Natural killer cell treated with Interleukin-12 subunit alpha and Interleukin-12 subunit beta and Interleukin-15 and Interleukin-18, amount 100 ng/mL, for 72 hours (primary cell): ENCODE measurements at places on chromosomes 16 and 17. TPM values are rescaled to one million over a fixed set of nuclear protein-coding genes. Genes with fewer than 3 reads are reported as not detected.

C16orf74 gene
- total RNA-seq: not detected

AGRP gene
- total RNA-seq: not detected

CSH2 gene
- total RNA-seq: not detected

NLRC3 gene
- 61.8 TPM for total RNA-seq

HS3ST3B1 gene
- total RNA-seq: 13.2 TPM

C17orf107 gene
- total RNA-seq: 1.3 TPM

ACSM2A gene
- not detected for total RNA-seq

- no peaks in the 10 kb centered on the region for H3K27me3 ChIP-seq
- H3K4me3 ChIP-seq: no peak overlapping the region
- no peak overlapping the region for H3K27ac ChIP-seq
- H3K4me1 ChIP-seq: peaks cover 29% of the 10 kb centered on the region
Measured at GRCh38 chr17:66429680-66430079, 127.3 kb downstream of the PRKCA start.

DNA sequence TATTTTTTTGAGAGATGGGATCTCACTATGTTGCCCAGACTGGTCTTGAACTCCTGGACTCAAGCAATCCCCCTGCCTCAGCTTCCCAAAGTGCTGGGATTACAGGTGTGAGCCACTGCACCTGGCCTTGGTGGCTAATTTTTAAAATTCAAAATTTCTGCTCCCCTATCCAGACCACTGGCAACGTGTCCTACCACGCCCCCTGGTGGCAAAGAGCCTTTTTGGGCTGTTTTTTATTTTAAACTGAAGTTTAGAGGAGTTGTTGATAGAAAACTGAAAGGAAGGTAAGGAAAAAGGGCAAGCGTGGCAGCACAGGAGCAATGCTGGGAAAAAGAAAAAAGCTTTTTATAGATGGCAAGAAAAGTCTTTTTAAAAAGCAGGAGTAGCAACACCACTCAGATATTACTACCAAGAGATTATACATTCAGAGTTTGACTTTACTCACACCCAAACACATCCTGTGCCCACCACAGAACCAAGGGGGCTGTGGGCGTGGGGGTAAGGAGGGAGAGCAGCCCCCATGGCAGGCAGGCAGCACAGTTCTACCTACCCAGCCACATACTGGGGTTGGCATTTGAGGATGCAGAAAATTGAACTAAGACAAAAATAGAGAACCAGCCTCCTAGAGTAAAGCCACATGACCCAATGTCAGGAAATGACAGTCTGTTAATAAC is 4.2 kb upstream of the MXRA7 start:
- peak overlapping the region; percentile 79 for H3K27ac ChIP-seq
- peaks cover 29% of the 10 kb centered on the region for H3K36me3 ChIP-seq

GRCh38 chr16:48895142-48895541 is 285.2 kb upstream of the N4BP1 start:
- no peak overlapping the region for H3K27ac ChIP-seq
- no peaks in the 10 kb centered on the region for H3K4me1 ChIP-seq
- no peaks in the 10 kb centered on the region for H3K36me3 ChIP-seq
- no peaks in the 10 kb centered on the region for H3K27me3 ChIP-seq

DNA sequence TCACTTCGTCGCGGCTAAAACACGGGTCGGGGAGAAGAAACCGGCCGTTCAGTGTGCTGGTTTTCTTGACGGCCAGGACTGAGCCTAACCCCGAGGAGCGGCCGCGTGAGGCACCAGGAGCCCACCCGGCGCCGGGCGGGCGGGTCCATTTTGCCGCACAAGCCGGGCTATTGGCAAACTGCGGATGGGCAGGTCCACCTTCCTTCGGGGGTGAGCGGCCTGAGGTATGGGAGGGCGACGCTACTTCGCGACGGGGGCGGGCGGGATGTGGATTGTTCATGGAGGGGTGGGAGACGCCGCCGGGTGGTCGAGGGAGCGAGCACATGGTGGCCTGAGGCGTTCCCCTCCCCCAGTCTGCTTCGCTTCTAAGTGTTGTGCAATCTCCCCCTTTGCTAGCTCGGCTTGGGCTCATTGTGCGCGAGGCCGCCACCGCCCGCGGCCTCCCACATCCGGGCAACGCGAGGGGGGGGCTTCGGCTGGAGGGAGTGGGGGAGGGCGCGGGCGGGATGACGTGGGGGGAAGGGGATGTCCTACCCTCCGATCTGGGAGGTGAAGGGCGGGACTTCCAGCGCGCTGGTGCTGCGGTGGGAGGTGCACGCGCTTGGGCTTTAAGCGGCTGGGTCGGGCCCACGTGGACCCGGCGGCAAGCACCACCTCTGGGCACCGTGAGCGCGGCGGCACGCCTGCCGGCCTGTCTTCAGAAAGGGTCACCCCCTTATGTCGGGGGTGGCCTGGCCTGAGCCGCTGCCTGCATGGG is 5.9 kb upstream of the CD68 start:
- peak; percentile 94 for DNase-seq
- peaks cover 43% of the 10 kb centered on the region for H3K36me3 ChIP-seq
- peak overlapping the region; percentile 90 for H3K4me3 ChIP-seq

GRCh38 chr16:2840914-2841313 is 10.8 kb downstream of the ZG16B start:
- H3K4me3 ChIP-seq: peak overlapping the region; percentile 93
- H3K4me1 ChIP-seq: peaks cover 45% of the 10 kb centered on the region
- H3K27ac ChIP-seq: peak overlapping the region; percentile 96
- peak; percentile 83 for DNase-seq

DNA sequence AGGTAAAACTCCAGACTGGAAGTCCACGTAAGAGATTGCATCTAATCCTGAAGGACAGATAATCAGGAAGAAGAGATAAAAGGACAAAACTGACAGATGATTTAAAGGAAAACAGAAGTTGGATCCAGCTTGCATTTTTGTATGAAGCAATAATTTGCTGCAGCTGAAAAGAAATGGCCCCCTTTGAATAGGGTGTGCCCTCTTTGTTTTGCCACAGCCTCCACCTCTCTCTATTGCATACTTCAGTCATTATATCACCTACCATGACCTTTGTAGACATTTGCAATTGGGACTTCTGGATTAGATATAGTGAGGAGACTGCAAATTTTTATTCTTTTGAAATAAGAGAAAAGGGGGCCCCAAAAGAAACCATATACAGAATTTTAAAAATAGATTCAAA is 8.1 kb downstream of the NOG start:
- DNase-seq: no peak
- H3K4me1 ChIP-seq: no peaks in the 10 kb centered on the region
- peaks cover 52% of the 10 kb centered on the region for H3K27me3 ChIP-seq
- no peak overlapping the region for H3K4me3 ChIP-seq

DNA sequence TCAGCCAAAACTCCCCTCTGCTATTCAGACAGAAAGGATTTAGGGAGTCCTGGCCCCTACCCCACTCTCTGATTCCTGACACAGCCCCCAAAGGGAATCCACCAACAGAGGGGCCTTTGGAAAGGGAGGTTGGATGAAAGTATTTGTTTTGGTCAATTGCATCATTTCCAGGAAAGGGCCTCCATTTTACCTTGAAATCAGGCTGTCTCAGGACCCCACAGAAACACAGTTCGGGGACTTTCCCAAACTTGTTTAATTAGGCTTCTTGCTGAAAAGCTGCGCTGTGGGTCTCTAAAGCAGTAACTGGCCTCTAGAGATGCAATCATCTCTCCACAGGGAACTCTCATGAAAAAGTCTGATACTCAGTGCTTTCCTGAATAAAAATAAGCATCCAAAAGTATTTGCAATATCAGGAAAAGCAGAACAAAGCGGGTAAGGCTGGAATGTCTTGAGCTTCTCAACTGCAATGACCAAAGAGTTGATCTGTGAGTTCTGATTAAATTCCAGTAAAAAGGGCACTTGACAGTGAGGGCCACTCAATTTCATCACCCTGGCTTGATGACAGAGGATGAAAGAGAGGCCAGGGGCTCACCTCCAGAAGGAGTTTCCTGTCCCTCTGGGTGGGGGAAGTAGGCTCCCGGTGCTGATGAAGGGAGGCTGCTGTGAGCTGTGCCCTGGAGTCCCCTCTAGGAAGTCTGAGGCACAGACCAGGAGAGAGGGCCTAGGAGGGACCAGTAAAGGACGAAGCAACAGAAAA is 36.3 kb downstream of the LYRM9 start:
- no peak overlapping the region for H3K27ac ChIP-seq
- H3K36me3 ChIP-seq: no peaks in the 10 kb centered on the region
- no peak overlapping the region for H3K4me3 ChIP-seq
- H3K27me3 ChIP-seq: peaks cover 21% of the 10 kb centered on the region
- no peak for DNase-seq

- H3K27ac ChIP-seq: no peak overlapping the region
- DNase-seq: no peak
- H3K27me3 ChIP-seq: no peaks in the 10 kb centered on the region
- no peaks in the 10 kb centered on the region for H3K4me1 ChIP-seq
- H3K36me3 ChIP-seq: no peaks in the 10 kb centered on the region
Measured at GRCh38 chr17:2419486-2419885, 18.6 kb upstream of the MNT start.

GRCh38 chr17:69878661-69879060 is 196.4 kb upstream of the KCNJ16 start:
- no peaks in the 10 kb centered on the region for H3K4me1 ChIP-seq
- H3K27ac ChIP-seq: no peak overlapping the region
- H3K36me3 ChIP-seq: no peaks in the 10 kb centered on the region
- H3K4me3 ChIP-seq: no peak overlapping the region
- no peaks in the 10 kb centered on the region for H3K27me3 ChIP-seq
- DNase-seq: no peak

DNA sequence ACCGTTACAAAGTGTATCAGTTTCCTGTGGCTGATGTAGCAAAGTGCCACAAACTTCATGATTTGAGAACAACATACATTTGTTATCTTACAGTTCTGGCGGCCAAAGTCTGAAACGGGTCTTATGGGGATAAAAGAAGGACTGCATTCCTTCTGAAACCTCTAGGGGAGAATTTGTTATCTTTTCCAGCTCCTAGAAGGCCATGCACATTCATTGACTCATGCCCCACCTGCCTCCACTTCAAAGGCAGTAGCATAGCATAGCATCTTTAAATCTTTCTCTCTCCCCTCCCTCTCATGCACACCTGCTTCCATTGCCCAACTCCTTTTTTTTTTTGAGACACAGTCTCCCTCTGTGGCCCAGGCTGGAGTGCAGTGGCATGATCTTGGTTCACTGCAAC is 190.7 kb upstream of the DYNLRB2 start:
- no peak overlapping the region for H3K27ac ChIP-seq
- no peaks in the 10 kb centered on the region for H3K4me1 ChIP-seq
- H3K36me3 ChIP-seq: no peaks in the 10 kb centered on the region
- DNase-seq: no peak
- H3K4me3 ChIP-seq: no peak overlapping the region
- peaks cover 12% of the 10 kb centered on the region for H3K27me3 ChIP-seq

DNA sequence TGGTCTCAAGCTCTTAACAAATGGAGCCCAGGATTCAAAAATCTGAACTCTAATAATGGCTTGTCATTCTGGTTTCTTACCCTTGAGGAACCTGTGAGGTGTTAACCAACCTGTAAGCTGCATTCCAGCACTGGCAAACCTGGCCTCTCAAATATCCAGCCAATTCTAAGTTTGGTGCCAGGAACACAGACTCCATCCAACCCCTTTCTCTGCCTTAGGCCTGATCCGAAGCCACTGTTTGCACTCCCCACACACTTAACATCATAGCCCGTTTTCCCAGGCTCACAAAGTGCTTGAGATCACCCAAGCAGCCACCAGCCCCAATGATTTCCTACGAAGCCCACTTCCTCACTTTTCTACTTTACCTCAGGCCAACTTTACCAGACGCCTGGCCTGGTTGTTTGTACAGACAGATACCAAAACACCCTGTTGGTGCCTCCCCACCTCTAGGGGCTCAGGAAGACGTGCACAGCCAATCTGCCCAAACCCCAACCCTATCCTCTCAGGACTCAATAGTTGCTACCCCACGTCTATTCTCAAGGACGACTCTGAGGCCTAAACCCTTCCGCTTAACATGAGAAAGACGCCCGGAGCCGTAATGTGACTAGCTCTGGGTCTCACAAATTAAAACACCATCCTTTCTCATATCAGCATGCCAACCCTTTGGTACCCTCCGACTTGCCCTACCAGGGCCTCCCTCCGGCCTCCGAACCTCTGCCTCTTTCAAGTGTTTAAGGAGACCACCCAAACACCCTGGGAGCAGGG is 3.2 kb upstream of the PER1 start:
- peaks cover 6% of the 10 kb centered on the region for H3K36me3 ChIP-seq
- no peaks in the 10 kb centered on the region for H3K27me3 ChIP-seq
- peaks cover 50% of the 10 kb centered on the region for H3K4me1 ChIP-seq
- no peak overlapping the region for H3K27ac ChIP-seq
- no peak overlapping the region for H3K4me3 ChIP-seq
- no peak for DNase-seq

- H3K4me1 ChIP-seq: no peaks in the 10 kb centered on the region
- no peak overlapping the region for H3K27ac ChIP-seq
- no peak for DNase-seq
- H3K4me3 ChIP-seq: no peak overlapping the region
- no peaks in the 10 kb centered on the region for H3K36me3 ChIP-seq
Measured at GRCh38 chr16:48956620-48957019, 325.0 kb downstream of the CBLN1 start.

- peak overlapping the region; percentile 72 for H3K27ac ChIP-seq
- DNase-seq: peak; percentile 68
- H3K4me1 ChIP-seq: peaks cover 43% of the 10 kb centered on the region
- H3K4me3 ChIP-seq: peak overlapping the region; percentile 88
- no peaks in the 10 kb centered on the region for H3K36me3 ChIP-seq
Measured at GRCh38 chr16:22188595-22189442, 17.3 kb upstream of the EEF2K start.

DNA sequence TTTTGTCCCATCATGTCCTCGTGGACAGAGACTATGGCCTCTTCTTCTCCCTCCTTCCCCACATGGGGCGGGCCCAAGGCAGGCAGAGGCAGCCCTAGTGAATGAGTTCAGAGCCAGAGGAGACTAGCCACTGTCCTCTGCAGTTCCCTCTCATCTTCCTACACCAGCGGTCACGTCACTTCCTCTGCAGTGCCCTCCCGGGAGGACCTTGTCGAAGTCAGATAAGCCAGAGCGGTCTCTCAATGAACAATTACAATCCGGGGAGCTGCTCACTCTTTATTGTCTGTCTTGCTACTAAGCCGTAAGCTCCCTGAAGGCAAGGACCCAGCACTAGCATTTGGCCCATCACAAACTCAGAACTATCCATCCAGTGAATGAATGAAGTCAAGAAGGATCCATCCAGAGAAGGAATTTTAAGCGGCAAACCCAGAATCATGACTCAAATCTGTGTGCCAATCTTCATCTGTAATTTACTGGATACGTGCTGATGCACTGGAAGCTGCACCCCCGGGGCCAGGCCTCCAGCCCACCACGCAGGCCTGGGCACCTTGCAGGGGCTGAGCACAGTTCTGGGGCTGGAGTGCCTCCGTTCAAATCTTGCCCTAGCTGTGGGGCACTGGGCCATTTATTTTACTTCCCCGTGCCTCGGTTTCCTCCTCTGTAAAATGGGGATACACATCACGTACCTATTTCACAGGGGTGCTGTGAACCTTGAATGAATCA is 18.1 kb downstream of the ZNF423 start:
- no peaks in the 10 kb centered on the region for H3K36me3 ChIP-seq
- no peaks in the 10 kb centered on the region for H3K4me1 ChIP-seq
- peaks cover 21% of the 10 kb centered on the region for H3K27me3 ChIP-seq
- no peak overlapping the region for H3K4me3 ChIP-seq
